ENCODE measurements at places on chromosomes 2 and 18. TPM values are rescaled to one million over a fixed set of nuclear protein-coding genes. Genes with fewer than 3 reads are reported as not detected.

The ICA1L gene
- total RNA-seq, result 19.0 TPM

The DSG4 gene
- not detected for total RNA-seq

The SCLY gene
- 29.4 TPM for total RNA-seq

The TSPYL6 gene
- total RNA-seq, result 0.54 TPM

The SOWAHC gene
- total RNA-seq, result 18.7 TPM

The SLC4A3 gene
- 3.0 TPM for total RNA-seq

The LHCGR gene
- 0.59 TPM for total RNA-seq

GRCh38 chr2:198630384-198630783 lies 826.0 kb downstream of the PLCL1 start:
- no peaks in the 10 kb centered on the region for H3K36me3 ChIP-seq
- no peak overlapping the region for H3K27ac ChIP-seq
- no peaks in the 10 kb centered on the region for H3K4me1 ChIP-seq
- H3K27me3 ChIP-seq, result no peaks in the 10 kb centered on the region
- no peak for DNase-seq

DNA sequence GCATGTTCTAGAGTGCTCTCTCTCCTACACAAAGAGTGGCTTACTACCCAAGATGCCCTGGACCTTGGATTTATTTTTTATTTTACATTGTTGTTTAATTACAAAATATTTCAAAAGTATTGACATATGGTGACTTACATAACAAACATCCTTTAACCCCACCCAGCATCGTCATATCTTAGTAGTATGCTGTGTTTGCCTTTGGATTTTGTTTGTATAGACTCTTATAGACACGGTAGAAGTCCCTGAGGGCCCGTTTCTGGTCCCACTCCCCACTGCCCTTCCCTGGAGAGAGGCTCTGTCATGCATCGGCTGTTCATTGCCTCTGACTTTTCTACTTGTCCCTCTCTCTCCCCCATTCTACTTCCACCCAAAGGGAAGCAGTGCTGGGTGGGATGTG lies 112.0 kb downstream of the ZBTB7C start:
- peaks cover 23% of the 10 kb centered on the region for H3K4me1 ChIP-seq
- no peaks in the 10 kb centered on the region for H3K36me3 ChIP-seq
- no peak for DNase-seq
- no peak overlapping the region for H3K27ac ChIP-seq

- no peak for DNase-seq
- no peaks in the 10 kb centered on the region for H3K36me3 ChIP-seq
- no peaks in the 10 kb centered on the region for H3K27me3 ChIP-seq
Measured at GRCh38 chr2:9004338-9005204, 1.1 kb upstream of the MBOAT2 start.

GRCh38 chr2:241177526-241178334 lies 10.7 kb upstream of the ANO7 start:
- H3K4me1 ChIP-seq, result no peaks in the 10 kb centered on the region
- H3K36me3 ChIP-seq, result peaks cover 6% of the 10 kb centered on the region
- H3K4me3 ChIP-seq, result no peak overlapping the region
- no peak overlapping the region for H3K27ac ChIP-seq
- no peaks in the 10 kb centered on the region for H3K27me3 ChIP-seq

- H3K4me1 ChIP-seq, result peaks cover 18% of the 10 kb centered on the region
- DNase-seq, result no peak
- H3K4me3 ChIP-seq, result peak overlapping the region; percentile 100
Measured at GRCh38 chr2:27408601-27409320, 630 bp downstream of the PPM1G start.

DNA sequence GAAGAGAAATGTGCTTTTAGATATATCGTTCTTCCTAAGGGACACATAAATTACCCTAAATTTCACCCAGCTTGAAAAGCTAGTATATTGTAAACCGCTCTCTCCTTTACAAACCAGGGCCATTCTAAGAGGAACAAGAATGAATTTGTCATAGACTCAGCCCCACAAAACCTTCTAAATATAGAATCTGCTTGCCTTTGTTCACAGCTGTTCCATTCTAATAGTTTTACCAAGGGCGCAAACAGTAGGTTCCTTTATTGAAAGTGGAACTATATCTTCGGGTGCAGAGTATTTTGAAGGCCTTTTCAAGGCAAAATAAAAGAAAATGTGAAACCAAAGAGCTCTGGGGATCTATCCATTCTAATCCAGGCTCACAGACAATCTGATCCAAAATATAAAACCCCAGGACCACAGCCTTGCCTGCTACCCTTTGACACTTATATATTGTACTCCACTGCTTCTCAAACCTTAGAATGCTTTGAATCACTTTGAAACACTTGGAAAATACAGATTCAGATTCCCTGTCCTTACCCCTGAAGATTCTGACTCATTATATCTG lies 316.8 kb downstream of the PAX3 start:
- no peak overlapping the region for H3K27ac ChIP-seq
- no peak for DNase-seq
- no peaks in the 10 kb centered on the region for H3K36me3 ChIP-seq
- H3K4me3 ChIP-seq, result no peak overlapping the region
- H3K4me1 ChIP-seq, result no peaks in the 10 kb centered on the region

DNA sequence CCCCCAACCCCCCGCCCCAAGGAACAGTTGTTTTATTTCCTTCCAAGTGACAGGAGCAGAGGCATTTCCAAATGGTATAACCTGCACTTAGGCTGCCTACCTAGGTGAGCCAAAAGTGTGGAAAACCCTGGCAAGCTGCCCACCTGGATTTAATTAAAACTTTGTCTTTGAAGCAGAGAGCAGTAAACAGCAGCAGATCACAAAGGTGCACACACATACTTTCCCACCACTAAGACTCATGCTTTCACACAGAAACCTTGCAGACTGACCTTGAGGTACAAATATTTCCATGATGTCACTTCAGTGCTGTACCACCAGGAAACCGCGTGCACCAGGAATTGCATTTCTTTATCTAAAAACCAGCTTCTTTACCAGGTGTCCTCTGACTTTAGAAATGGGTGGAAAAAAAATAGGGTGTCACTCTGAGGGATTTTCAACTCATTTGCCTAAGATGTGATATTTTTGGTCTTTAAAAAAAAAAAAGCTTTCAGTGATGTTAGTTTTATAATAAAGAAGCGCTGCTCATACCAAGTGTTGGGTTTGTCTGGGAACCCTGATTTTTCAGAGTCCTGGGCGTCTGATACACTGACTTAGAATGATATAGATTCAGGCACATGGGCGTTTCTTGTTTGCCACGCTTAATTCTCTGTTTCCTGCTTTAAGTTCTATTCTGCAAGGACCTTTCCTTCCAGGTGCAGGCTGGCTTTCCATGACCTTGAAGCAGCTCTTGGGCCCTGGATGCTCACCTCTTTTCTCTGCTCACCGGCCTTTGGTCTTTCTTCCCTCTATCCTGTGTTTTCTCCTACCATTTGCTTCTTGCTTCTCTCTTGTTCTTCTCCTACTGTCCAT lies 70.7 kb upstream of the BCL2L11 start:
- DNase-seq, result no peak
- H3K27ac ChIP-seq, result no peak overlapping the region
- H3K36me3 ChIP-seq, result no peaks in the 10 kb centered on the region

GRCh38 chr2:219459460-219460311 lies 25.0 kb downstream of the SPEG start:
- no peaks in the 10 kb centered on the region for H3K27me3 ChIP-seq
- peaks cover 16% of the 10 kb centered on the region for H3K4me1 ChIP-seq
- H3K4me3 ChIP-seq, result no peak overlapping the region
- DNase-seq, result peak; percentile 61

GRCh38 chr18:55641486-55641885 lies 53.5 kb upstream of the TCF4 start:
- H3K4me1 ChIP-seq, result no peaks in the 10 kb centered on the region
- no peaks in the 10 kb centered on the region for H3K36me3 ChIP-seq
- no peaks in the 10 kb centered on the region for H3K27me3 ChIP-seq
- H3K4me3 ChIP-seq, result no peak overlapping the region

GRCh38 chr18:45792506-45793263 lies 32.8 kb upstream of the SIGLEC15 start:
- no peaks in the 10 kb centered on the region for H3K36me3 ChIP-seq
- no peak overlapping the region for H3K4me3 ChIP-seq

DNA sequence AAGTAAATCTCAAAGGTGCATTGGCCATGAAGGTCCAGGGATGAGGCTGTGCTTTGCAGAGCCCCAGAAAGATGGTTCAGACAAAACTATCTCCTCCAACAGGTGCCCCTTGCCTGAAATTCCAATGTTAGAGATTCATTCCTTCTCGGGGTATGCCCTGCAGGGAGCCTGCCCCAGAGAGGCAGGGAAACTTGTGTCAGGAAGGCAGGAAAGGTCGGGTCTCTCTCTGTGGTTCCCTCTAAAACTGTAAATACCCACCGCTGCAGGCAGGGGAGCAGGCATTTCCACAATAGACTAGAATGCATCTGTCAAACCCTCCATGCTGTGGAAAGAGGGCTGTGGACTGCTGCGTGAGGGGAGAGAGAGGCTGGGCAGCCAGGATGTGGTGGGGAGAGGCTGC lies 207.8 kb upstream of the SMAD2 start:
- H3K36me3 ChIP-seq, result no peaks in the 10 kb centered on the region
- H3K4me1 ChIP-seq, result peaks cover 64% of the 10 kb centered on the region
- H3K27me3 ChIP-seq, result no peaks in the 10 kb centered on the region
- peak overlapping the region; percentile 70 for H3K27ac ChIP-seq
- no peak overlapping the region for H3K4me3 ChIP-seq

DNA sequence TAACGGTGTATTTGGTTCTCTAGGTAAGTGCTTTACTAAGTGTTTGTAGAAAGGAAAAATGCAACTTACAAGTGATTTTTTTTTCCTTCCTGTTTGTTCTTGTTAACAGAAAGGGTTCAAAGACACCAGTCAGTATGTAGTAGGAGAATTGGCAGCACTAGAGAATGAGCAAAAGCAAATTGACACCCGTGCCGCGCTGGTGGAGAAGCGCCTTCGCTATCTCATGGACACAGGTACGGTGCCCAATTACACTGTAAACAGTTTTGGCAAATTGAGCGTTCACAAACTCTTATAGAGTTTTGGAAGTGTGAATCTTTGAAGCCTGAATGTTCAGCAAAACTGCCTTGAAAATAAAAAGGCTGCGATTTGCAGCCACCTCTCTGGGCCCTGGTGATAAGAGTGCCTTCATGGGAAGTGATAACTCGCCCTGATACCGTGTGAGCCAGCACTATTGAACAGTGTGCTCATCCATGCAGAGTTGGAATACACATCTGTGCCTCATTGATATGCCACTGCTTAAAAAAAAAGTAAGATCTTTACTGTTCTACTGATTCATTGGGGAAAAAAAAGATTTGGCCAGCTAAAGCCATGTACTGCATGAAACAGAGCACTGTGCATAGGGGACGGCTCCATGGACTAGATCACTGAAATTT lies 54.0 kb upstream of the OTX1 start:
- no peaks in the 10 kb centered on the region for H3K36me3 ChIP-seq
- no peak overlapping the region for H3K27ac ChIP-seq
- H3K4me1 ChIP-seq, result peaks cover 8% of the 10 kb centered on the region
- H3K4me3 ChIP-seq, result no peak overlapping the region
- H3K27me3 ChIP-seq, result no peaks in the 10 kb centered on the region

- DNase-seq, result no peak
- no peak overlapping the region for H3K4me3 ChIP-seq
- peaks cover 10% of the 10 kb centered on the region for H3K4me1 ChIP-seq
- H3K27me3 ChIP-seq, result no peaks in the 10 kb centered on the region
- H3K27ac ChIP-seq, result no peak overlapping the region
- H3K36me3 ChIP-seq, result no peaks in the 10 kb centered on the region
Measured at GRCh38 chr2:69989441-69990105, 28.1 kb upstream of the ASPRV1 start.

GRCh38 chr2:170739507-170740046 lies 24.4 kb downstream of the SP5 start:
- DNase-seq, result no peak
- no peaks in the 10 kb centered on the region for H3K27me3 ChIP-seq
- H3K27ac ChIP-seq, result no peak overlapping the region
- no peak overlapping the region for H3K4me3 ChIP-seq

DNA sequence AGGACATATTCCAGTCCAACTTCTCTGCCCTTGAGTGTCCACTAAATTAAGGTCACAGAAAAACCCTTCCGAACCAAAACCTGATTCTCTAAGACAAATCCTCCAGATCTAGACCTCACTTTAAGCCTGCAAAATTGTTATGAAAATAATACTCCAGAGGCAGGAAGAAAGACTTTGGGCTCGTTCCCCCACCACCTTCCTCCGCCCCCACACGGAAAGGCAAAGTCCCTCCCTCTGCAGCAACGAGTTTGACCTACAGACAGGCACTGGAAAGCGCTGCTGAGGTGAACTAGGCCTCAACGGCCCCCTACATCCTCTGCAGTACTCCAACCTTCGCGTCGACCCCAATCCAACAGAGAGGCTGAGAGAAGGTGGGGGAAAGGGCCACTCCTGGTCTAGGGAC lies 808 bp downstream of the ATP5MC3 start:
- peak; percentile 44 for DNase-seq
- H3K4me3 ChIP-seq, result peak overlapping the region; percentile 45
- H3K27me3 ChIP-seq, result no peaks in the 10 kb centered on the region
- peaks cover 12% of the 10 kb centered on the region for H3K4me1 ChIP-seq

DNA sequence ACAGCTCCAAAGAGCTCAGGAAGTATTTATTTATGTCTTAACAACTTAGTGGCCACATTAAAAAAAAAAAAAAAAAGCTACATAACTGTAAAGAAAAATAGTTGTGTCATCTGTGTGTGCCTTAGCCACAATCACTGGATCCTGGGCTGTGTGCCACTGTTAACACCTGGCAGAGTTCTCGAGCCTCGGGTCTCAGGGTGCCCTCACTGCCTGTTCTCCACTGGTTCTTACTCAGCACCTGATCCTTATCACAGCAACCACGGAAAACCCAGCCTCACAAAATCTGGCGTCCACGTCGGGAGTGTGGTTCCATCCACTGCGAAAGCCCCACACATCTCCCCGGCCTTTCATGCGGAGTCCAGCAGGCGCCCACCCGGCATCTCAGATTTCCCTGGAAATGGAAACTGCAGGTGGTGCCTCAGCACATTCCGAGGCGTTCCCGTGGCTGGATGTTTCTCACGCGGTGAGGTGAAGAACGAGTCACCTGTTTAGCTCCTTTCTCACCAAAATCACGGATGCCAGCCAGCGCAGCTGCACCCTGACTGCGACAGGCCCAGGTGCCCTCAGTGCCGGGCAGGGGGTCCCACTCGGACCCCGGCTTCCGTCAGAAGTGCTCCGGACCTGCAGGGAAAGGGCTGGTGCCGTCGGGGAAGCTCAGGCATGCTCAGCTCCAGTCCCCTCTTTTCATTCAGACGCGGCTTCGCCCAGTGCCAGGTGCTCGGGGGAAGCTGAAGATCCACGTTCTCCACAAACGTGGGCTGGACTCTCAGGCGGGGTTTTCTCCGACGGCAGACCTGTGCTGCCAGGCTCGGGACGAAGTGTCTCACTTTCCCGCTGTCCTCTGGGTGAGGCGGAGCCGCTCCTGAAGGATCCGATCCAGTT lies 198.7 kb upstream of the SALL3 start:
- no peak overlapping the region for H3K4me3 ChIP-seq
- no peaks in the 10 kb centered on the region for H3K27me3 ChIP-seq
- DNase-seq, result no peak
- H3K4me1 ChIP-seq, result no peaks in the 10 kb centered on the region

- no peaks in the 10 kb centered on the region for H3K4me1 ChIP-seq
- no peaks in the 10 kb centered on the region for H3K27me3 ChIP-seq
- H3K27ac ChIP-seq, result no peak overlapping the region
- no peak for DNase-seq
- no peaks in the 10 kb centered on the region for H3K36me3 ChIP-seq
Measured at GRCh38 chr2:35873921-35874320, 481.7 kb upstream of the CRIM1 start.

GRCh38 chr2:7618031-7618430 lies 700.8 kb downstream of the RNF144A start:
- H3K36me3 ChIP-seq, result no peaks in the 10 kb centered on the region
- H3K4me3 ChIP-seq, result no peak overlapping the region
- no peak overlapping the region for H3K27ac ChIP-seq
- no peaks in the 10 kb centered on the region for H3K4me1 ChIP-seq
- no peaks in the 10 kb centered on the region for H3K27me3 ChIP-seq

All from thyroid gland (tissue), 4 donors.